Fibroblast of mammary gland (primary cell): ENCODE measurements at places on chromosomes 2 and 18.

GRCh38 chr2:176553685-176554100 is 284.5 kb downstream of the MTX2 start:
- DNase-seq = peak; percentile 72

GRCh38 chr18:43705850-43706249 is 428.6 kb upstream of the SYT4 start:
- DNase-seq = no peak

- no peak for DNase-seq
These were observed 83.5 kb upstream of the MCFD2 start for GRCh38 chr2:46999084-46999483.

DNA sequence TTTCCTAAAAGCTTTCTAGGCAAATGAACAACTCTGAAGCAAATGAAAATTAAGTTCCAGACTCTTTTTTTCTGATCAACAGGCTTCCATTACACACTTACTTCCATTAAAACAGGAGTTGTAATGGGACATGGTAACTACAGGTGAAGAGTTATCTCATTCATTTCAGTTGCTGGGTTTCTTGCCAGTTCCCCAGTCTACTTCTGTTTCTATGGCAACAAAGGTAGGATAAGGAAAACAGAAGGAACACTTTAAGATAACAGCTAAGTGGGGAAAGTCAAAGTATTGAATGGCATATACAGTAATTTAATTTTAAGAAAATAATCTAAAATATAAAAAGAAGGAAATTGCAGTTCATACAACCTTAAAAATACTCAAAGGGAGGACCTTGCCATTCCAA is 25.1 kb downstream of the BAZ2B start:
- DNase-seq = no peak

DNA sequence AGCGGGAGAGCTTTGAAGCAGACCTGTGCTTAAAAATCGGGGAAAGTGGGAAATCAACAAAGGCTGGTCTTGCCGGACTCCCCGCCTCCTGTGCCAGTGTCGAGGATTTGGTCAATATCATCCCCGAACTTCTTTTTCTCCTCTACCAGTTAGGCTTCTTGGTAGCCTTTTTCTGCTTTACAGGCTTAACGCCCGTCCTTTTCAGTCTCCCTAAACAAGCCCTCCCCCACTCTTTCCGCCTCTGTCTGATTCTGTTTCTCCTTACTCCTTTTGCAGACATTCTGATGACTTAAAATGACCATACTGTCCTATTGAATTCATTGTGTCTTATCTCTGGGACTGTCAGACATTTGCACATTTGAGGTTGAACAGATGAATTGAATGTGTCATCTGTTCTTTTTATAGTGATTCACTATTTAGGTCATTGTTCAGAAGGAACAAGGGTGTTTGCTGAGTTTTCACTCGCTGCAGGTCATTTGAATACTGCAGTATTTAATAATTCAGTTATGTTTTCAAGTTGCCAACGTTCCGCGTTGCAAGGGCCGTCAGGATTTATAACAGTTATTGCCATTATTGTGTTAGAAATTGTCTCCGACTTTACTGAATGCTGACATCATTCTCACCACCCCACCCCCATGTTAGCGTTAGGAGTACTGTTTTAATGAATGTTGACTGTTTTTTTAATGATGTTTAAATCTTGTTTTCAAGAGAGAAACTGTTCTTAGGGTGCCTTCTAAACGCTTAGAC is 1.1 kb downstream of the ITGAV start:
- peak; percentile 75 for DNase-seq

DNA sequence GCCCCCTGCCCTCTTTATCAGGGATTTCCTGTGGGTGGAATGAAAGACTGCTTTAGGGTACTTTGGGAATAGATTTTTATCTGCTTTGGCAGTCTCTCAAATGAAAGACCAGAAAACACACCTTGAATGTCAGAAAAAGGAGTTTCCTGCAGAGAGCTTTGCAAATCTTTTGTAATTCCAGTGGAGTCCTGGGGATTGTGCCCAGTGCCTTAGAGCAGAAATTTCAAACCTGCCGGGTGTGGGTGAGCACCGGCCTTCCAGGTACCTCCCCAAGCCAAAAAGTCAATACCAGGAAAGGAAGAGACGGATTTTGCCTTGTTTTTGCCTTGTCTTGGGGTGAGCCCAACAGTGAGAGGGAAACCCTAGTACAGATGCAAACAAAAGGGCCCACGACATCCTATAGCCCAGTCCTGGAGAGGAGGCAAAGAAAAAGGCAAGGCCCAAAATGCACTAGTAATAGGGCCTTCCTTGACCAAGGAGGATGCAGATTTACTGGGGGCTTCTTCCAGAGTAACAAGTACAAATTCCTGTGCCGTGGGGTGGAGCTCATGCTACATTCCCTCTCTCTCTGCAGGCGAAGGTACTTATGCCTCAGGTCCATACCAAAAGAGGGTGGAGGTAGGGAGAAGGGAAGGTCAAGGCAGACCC is 36.4 kb downstream of the FOXI3 start:
- DNase-seq = no peak

- DNase-seq = no peak
These were observed 36.4 kb upstream of the INSIG2 start for GRCh38 chr2:118051826-118052358.
